Mesangial cell (primary cell): ENCODE measurements at places on chromosomes 16 and 17. TPM values are rescaled to one million over a fixed set of nuclear protein-coding genes. Genes with fewer than 3 reads are reported as not detected.

The P2RX5 gene
- 9.1 and 13.2 TPM in 2 replicates for total RNA-seq

The TMEM238L gene
- not detected in 2 replicates for total RNA-seq

The CLDN9 gene
- total RNA-seq, result under 0.01 TPM in 1 of 2 replicates, not detected in the other

The CD300E gene
- not detected in 2 replicates for total RNA-seq

The PRSS21 gene
- total RNA-seq, result 0.25 and 1.6 TPM in 2 replicates
